ENCODE measurements at places on chromosomes 12 and 14. TPM values are rescaled to one million over a fixed set of nuclear protein-coding genes. Genes with fewer than 3 reads are reported as not detected.

- no peak for DNase-seq
Observed at GRCh38 chr12:15323480-15323879, 1.2 kb downstream of the PTPRO start.

DNA sequence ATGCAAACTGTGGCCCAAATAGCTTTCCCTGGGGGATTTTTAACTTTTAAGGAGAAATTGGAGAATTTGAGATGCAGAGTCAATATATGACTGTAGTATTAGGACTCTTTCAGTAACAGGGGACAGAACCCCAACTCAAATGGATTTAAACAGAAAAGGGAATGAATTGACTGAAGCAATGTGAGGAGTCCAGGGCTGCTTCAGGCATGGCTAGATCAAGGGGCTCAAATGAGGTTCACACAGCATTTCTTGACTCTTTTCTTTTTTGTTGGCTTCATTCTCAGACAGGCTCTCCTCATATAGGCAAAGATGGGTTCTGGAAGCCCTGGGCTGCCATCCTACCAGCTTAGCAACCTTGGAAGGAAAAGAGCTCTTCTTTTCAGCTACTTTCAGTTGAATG lies 13.6 kb downstream of the HNF1A start:
- no peak for DNase-seq

- DNase-seq: no peak
Observed at GRCh38 chr14:50117456-50117855, 1.1 kb upstream of the VCPKMT start.

Gene SLC17A8
- not detected for total RNA-seq

Data from Right ventricle myocardium inferior (tissue), 1 donor.